SIG-M5 (cell line): ENCODE measurements at places on chromosomes 6 and 20.

DNA sequence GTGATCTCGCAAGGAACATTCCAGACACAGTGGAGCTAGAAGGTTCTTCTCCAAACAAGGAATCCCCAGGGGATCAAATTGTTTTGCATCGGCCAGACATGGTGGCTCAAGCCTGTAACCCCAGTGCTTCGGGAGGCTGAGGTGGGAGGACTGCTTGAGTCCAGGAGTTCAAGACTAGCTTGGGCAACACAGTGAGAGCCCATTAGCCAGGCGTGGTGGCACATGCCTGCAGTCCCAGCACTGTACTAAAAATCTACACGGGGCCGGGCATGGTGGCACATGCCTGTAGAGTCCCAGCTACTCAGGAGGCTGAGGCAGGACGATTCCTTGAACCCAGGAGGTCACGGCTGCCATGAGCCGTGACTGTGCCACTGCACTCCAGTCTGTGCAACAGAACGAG lies 15.3 kb downstream of the GMEB2 start:
- DNase-seq: no peak

DNA sequence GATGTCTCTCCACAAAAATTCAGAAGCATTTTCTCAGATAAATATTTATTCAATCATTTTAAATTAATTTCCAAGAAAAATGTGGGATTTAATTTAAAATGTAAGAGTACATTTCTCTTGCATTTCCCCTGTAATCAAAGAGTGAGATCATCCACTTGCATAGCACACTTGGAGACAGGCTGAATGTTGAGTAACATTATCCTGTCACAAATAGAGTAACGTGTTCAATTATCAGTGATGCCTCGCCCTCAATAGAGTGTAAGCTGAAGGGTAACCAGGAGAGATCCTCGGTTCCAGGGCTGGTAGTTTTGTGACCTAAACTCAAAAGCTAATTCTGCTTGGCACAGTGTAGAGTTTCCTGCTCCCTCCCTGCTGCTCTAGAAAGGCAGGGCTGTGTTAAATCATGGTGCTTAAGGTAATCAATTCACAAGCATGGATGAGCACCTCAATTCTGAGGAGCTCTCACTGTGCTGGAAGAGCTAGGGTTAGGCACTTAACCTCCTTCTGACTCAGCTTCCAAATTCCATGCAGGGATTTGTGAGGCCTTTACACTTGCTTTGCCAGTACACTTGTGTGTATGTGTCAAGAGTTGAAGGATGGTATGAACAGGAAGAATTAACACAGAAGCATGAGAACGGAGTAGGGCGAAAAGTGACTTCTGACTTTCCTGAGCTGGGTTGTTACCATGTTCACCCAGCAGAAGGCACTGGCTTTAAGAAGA lies 56.6 kb downstream of the MMUT start:
- no peak for DNase-seq

DNA sequence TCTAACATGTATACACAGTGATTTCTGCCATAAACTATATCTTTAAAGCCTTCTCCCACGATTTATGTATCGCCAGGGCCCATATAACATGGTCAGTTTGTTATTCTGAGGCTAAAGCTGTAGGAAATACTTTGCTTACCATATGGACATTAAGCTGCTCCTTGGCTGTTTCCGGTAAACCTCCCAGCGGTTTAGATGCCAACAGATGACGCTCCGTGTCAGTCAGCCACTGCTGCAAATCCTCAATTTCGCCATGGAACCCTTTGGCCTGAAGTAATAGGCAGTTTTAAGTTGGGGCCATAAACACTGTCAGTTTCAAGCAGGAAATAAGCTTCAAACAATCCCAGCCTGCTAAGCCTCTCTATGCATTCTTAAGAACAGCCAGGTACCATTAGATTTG lies 145.4 kb downstream of the DST start:
- DNase-seq: no peak

DNA sequence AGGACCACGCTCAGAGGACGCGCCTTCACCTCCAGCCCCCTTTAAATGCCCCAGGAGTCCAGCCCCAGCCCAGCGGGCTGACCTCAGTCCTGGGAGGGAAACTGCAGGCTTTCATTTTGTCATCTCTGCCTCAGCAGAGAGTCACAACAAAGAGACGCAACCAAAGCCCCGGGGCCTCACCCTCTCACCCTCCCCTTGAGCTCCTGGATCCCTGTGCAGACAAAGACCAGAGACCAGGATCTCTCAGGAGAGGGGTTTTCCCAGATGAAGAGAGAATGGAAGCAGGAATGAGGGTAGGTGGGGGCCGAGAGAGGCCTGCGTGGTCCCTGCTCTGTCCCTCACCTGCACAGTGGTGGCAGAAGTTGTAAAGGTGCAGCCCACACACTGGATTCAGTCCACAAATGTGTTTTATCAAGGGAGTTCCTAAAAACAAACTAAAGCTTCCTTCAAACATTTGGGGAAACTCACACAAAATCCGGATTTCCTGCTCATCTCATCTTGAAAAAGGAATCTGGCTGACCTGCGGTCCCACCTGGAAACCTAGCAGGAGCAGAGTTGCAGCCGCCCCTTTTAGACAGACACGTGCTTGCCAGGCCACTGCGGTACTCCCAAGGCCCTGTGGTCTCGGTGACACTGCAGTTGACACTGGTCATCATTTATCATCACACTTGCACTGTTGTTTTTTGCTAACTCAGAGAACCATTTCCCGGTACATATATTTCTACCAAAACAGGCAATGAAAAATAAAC lies 27.1 kb downstream of the PTGIS start:
- no peak for DNase-seq

DNA sequence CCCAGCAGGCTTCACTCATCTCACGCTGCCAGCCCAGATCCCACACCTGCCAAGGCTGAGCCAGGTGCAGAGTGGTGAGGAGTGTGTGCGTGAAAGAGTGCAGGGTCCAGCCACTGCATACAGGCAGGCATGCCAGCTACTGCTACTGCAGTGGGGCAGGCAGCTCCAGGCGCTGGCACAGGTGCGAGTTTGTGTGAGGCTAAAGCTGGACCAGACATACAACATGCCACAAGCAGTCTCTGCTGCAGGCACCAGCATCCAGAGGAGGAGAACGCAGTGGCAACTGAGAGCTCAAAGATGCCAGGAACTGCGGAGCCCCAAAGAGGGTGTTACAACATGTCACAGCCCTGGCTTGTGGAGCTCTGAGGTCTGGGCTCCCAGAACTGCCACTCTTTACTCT lies 149.8 kb downstream of the EYS start:
- DNase-seq: no peak

DNA sequence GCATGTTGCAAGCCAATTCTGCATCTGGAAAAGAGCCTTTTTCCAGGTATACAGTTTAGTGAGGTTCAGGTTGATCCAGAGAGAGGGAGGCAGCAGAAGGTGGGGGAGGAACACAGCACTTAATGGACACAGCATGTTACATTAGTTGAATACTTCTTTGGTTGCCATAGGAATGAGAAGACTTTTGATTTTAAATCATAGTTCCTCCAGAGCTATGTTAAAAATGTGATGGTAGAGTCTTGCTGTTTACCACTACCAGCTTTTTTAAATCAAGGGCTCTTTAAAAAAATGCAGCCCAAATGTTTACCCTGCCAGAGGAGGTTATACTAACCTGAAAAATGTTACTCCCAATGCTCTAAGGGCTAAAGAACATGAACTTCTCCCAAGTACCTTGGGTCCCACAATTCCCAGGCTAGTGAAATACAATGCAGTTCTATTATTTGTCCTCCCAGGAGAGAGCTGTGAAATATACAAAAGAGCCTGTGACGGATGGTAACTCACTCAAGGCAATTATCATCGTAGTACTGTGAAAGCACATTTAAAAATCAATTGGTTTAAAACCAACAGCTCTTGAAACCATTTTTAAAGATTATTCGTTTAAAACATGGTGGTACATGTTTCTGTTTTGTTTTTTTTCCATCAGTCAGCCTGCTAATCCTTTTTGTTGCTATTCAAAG lies 6.9 kb upstream of the PHACTR1 start:
- DNase-seq: no peak

DNA sequence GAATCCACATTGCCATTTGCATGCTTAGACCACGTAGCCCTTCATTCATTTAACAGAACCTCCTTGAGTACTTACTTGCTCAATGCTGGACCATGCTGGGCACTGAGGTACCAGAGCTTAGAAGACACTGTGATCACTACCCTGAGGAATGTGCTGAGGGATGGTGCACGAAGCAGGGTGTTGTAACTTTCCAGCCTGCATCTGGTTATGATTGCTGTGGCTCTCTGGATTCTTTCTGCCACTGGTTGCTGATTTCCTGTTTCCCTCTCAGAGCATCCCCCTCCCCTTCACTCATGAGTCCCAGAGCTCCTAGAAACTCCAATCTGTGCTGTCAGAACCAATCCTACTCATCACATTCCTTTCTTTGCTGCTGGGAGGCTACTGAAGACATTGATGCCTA lies 537.4 kb downstream of the PTPRT start:
- no peak for DNase-seq

GRCh38 chr6:103784117-103784516 lies 1075.6 kb downstream of the HACE1 start:
- DNase-seq: no peak

DNA sequence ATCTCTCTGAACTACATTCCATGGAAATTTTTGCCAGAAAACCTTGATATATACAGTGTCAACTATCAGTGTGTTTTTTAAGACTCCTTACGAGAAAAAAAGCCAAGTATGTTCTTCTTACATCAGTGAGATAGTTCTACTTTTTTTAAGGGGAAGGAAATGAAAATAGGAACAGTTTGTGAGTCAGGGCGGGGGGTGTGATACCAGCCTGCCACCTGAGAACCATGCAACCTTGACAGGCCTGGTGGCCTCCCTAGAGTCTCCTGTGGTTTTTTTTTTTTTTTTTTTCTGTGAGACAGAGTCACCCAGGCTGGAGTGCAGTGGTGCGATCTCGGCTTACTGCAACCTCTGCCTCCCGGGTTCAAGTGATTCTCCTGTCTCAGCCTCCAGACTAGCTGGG lies 96.3 kb upstream of the GCM1 start:
- DNase-seq: no peak

DNA sequence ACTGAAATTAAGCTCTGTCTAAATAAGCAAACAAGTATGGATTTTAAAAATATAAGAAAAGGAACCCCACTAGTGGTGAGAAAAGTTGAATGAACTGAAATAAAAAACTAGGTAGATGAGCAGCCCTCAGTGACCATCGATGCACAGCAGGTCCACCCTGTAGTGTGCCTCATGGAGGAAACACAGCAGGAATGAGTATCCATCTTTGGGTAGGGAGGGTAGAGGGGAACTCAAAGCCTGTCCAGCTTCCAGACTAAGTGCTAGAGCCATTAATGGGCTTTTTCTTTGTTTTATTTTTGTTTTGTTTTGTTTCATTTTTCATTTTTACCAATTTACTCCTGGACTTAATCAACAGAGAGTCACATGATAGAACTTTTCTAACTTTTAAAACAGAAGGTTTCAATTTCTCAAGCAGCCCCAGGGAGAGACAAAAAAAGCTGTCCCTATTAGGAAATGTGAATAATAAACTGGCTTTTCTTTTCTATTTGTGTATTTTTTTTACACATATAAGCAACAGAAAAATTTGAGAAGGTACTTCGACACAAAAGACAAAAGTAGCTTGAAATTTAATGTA lies 700.6 kb downstream of the HACE1 start:
- no peak for DNase-seq

DNA sequence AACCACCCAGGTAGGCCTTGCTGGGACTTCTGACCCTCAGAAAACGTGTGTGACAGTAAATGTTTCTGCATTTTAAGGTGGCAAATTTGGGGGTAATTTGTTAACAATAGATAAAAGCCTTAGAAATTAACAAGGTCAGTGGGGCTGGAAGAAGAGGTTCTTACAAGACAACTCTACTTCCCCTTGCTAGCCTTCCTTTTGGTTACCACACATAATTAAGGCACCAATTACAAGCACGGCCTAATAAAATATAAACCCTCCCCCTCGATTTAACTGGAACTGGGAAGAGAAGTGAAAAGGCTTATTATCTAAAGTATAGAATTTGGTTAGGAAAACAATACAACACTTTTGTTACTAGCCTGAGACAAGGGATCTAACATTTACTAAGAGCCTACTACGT lies 38.8 kb downstream of the ELOVL5 start:
- no peak for DNase-seq

DNA sequence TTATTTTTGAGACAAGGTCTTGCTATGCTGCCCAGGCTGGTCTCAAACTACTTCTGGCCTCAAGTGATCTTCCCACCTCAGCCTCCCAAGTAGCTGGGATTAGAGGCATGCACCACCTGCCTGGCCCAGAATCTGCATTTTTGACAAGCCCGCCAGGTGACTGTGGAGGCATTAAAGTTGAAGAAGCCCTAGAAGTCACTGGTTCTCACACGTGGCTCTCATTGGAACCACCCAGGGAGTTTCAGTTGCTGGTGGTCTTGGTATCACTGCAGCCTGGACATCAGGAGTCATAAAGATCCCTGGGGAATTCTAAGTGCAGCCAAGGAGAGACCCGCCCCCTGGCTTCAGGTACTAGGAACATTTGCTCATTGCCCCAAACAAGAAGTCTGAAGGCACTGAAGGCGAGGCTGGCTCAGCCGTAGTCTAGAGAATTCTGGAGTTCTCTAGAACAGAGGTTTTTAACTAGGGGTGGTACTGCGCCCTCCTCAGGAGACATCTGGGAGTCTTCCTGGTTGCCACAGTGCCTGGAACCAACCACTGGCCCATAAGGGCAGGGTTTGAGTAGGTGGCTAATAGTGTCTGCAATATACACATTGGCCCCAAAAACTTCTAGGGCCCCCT lies 182.8 kb downstream of the ZMYND8 start:
- DNase-seq: no peak

DNA sequence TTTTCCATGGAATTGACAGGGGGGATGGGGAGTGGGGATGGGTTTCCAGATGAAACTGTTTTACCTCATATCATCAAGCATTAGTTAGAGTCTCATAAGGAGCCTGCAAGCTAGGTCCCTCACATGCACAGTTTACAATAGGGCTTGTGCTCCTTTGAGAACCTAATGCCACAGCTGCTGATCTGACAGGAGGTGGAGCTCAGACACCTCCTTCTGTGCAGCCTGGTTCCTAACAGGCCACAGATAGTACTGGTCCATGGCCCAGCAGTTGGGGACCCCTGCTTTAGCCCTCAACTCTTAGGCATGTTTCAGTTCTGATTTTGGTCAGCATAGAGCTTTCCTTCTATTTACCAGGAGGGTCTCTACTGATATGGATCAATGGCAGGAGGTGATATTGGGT lies 251.6 kb downstream of the LAMA2 start:
- DNase-seq: no peak
